Activated CD8-positive, alpha-beta memory T cell treated with anti-CD3 and anti-CD28 coated beads, Interleukin-2, amount 50 U/mL, for 4 hours (primary cell): ENCODE measurements at places on chromosomes 7 and 10.

DNA sequence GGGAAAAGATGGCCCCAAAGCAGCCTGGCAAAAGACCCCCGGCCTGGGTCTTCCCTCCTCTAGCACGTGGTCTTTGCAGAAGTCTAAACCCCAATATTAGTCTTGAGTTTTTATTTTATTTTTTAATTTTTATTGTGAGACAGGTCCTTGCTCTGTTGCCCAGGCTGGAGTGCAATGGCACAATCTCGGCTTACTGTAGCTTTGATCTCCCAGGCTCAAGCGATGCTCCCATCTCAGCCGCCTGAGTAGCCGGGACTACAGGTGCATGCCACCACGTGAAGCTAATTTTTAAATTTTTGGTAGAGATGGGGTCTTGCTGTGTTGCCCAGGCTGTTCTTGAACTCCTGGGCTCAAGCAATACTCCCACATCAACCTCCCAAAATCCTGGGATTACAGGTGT lies 40.3 kb upstream of the MXI1 start:
- no peak for DNase-seq

DNA sequence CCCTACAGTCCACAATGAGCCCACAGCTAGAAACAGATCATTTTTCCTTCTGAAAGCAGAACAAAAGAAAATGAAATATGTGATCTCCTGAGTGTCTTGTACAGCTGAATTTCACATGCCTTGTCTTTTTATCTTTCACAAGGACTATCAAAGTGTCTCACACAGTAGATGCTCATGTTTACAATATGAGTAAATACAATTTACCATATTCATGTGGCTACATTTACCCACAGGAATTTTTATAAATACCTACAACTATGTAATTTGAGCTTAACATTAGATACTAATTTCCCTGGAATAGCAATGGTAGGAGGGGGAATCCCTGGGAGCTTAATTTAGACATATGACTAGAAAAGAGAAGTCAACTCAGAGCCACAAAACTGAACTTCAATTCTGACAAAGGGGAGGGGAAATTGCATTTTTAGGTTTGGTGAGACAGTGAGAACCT lies 186.2 kb downstream of the MACC1 start:
- DNase-seq: no peak

DNA sequence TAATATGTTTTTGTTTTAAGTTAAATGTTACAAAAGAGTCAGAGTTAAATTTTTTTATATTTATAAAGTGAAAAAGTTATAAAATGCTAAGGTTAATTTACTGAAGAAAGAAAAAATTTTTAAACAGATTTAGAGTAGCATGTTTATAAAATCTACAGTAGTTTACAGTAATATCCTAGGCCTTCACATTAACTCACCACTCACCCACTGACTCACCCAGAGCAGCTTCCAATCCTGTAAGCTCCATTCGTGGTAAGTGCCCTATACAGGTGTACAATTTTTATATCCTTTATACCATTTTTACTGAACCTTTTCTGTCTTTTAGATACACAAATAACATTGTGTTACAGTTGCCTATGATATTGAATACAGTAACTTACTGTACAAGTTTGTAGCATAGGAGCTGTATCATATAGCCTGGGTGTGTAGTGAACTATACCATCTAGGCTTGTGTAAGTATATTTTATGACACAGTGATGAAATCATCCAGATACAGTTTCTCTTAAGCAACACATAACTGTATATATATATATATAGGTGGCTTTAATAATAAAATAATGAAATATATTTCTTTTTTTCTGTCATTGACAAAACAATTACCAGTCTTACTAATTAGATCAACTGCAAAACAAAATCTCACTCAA lies 79.6 kb downstream of the PTEN start:
- no peak for DNase-seq

- no peak for DNase-seq
Measured at GRCh38 chr10:114519306-114519669, 115.0 kb upstream of the AFAP1L2 start.

GRCh38 chr10:125016123-125016522 lies 74.2 kb downstream of the ZRANB1 start:
- DNase-seq: no peak

DNA sequence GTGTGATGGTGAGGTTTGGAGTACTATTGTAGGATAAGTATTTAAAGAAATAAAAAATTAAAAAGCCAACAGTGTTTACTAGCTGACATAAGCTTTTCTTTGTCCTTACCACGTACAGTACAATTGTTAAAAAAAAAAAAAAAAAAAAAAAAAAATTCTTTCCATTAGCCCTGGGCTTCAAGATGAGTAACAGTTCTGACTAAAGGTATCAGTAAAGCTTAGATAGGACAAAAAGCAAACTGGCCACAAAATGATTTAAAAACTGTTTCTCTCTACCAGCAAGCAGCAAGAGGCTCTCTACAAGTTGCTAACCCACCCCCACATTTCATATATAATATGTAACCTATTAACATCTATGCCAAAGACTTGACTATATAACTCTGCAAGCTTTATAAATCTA lies 17.5 kb downstream of the HYCC1 start:
- no peak for DNase-seq

DNA sequence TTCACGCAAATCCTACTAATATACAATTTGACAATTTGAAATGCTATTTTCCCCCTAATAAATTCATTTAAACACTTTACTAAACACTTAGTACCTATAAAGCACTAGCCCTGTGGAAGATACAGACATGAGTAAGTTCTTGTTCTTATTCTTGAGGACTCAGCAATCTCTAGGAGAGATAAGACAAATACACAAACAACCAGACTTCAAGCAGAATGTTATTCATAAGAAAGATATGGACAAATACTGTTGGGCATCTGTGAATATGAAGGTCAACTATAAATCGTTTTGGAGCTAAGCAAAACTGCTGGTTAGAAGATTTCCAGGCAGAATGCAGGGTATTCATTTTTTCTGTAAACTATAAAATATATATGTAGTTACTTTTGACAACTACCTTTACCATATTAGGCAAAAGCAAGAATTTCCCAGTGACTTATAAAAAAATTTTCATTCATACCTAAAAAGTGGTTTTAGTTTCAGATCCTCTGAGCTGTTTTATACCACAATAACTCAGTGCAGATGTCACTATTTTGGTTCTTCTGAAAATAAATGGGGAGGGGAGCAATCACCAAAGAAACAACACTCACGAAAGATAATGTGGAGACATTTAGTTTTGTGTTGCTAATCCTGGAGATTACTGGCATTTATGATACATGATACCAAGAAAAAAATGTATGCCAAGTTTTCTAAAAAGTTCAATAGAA lies 3.8 kb downstream of the VPS41 start:
- DNase-seq: no peak

GRCh38 chr10:74153123-74153522 lies 2.1 kb downstream of the ADK start:
- DNase-seq: no peak

DNA sequence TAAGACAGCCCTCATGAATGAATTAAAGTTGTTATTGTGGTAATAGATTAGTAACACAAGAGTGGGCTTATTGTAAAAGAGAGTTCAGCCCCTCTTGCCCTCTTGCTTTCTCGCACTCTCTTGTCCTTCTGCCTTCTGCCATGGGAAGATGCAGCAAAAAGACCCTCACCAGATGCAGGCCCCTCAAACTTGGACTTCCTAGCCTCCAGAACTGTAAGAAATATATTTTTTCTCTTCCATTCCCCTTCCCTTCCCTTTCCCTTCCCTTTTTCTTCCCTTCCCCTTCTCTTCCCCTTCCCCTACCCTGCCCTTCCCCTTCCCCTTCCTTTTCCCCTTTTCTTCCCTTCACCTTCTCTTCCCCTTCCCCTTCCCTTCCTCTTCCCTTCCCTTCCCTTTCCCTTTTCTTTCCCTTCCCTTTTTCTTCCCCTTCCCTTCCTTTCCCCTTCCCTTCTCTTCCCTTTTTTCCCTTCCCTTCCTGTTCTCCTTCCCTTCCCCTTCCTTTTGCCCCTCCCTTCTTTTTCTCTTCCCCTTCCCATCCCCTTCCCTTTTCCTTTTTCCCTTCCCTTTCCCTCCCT lies 55.6 kb upstream of the TMEM248 start:
- no peak for DNase-seq

DNA sequence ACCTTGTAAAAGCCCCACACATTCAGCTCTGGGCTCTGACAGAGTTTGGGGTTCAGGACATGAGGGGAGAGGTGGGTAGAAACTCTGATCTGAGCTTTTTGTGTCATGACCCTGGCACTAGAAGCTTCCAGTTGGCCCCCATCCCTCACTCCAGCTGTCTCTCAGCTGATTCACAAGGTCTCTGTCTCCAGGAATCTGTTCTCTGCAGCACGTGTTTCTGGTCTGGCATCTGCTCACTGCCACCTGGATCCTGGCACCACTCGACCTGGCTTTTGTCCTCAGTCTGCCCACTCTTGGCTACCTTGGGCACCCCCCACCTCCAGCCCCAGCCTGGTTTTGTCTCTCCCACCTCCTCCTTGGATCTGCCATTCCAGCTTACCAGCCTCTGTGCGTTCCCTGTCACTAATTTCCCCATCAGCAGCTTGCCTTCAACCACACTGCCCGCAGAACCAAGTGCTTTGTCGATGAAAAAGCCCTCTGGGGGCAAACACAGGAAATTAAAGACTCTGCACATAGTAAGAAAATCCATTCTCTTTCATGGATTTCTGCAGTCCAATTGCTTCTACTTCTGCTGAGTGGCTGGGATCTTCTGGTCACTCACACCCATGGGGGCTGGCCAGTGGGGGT lies 18.3 kb upstream of the ADCYAP1R1 start:
- DNase-seq: no peak

DNA sequence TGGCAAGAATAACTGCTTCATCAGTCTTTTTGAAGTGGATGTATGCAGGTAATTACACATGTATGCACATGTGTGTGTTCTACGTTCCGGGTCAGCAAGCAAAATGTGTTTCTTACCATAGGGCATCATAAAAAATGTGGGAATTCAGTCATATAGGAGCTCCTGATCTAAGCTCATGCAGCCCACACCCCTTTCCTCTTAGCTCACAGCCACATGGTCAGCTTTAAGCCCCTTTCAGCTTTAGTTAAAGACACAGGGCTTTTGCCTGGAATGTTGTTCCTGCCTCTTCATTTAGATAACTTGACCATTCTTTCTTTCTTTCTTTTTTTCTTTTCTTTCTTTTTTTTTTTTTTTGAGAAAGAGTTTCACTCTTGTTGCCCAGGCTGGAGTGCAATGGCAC lies 258.1 kb downstream of the RPS24 start:
- no peak for DNase-seq
